Activated naive CD8-positive, alpha-beta T cell treated with anti-CD3 and anti-CD28 coated beads for 36 hours (primary cell): ENCODE measurements at places on chromosomes 7 and 10. TPM values are rescaled to one million over a fixed set of nuclear protein-coding genes. Genes with fewer than 3 reads are reported as not detected.

SHH gene
- total RNA-seq, result not detected

EVX1 gene
- total RNA-seq, result not detected

CALML5 gene
- total RNA-seq, result not detected

GRCh38 chr10:72107325-72108003 is 19.1 kb upstream of the SPOCK2 start:
- DNase-seq, result no peak
- H3K4me3 ChIP-seq, result peak overlapping the region; percentile 74
- H3K36me3 ChIP-seq, result peaks cover 39% of the 10 kb centered on the region

- no peak overlapping the region for H3K27ac ChIP-seq
- H3K4me1 ChIP-seq, result peaks cover 5% of the 10 kb centered on the region
- no peaks in the 10 kb centered on the region for H3K36me3 ChIP-seq
- H3K4me3 ChIP-seq, result no peak overlapping the region
- H3K27me3 ChIP-seq, result peaks cover 5% of the 10 kb centered on the region
These were observed 18.7 kb downstream of the OR9A2 start for GRCh38 chr7:143008007-143008901.

DNA sequence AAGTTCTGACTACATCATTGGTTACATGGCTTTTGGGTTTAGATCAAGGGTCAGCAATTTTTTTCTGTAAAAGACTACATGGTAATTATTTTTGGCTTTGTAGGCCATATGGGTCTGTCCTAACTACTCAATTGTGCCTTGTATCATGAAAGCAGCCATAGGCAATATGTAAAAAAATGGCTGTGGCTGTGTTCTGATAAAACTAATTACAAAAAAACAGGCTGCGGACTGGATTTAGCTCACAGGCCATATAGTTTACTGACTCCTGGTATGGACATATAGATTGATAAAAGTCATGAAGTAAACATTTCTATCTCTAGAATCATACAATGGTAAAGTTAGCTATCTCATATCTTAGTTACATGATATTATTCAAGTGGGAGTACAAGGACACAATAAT is 375.4 kb downstream of the THSD7A start:
- no peak for DNase-seq
- no peaks in the 10 kb centered on the region for H3K27me3 ChIP-seq
- no peaks in the 10 kb centered on the region for H3K36me3 ChIP-seq
- H3K4me3 ChIP-seq, result no peak overlapping the region
- H3K27ac ChIP-seq, result no peak overlapping the region
- H3K4me1 ChIP-seq, result no peaks in the 10 kb centered on the region

- peak; percentile 32 for DNase-seq
- H3K4me3 ChIP-seq, result no peak overlapping the region
- H3K27ac ChIP-seq, result no peak overlapping the region
- no peaks in the 10 kb centered on the region for H3K4me1 ChIP-seq
- no peaks in the 10 kb centered on the region for H3K36me3 ChIP-seq
These were observed 274.9 kb upstream of the GALNT17 start for GRCh38 chr7:70856901-70857630.
